Activated gamma-delta T cell treated with Interleukin-2 at 50 U/mL for 16 hours (primary cell): ENCODE measurements at places on chromosomes 6 and 20.

GRCh38 chr6:132143258-132143657, 192.1 kb upstream of the CCN2 start:
- DNase-seq, result no peak

GRCh38 chr6:71886184-71887005, at the start of gene RIMS1:
Gene RIMS1, plus strand, starts transcription at chr6:71886550. Its CDS starts 474 bp downstream, at chr6:71887024.
- no peak for DNase-seq

- no peak for DNase-seq
Measured at GRCh38 chr6:135145063-135145800, 35.9 kb upstream of the MYB start.

GRCh38 chr6:152124429-152125074, 317.1 kb downstream of the ESR1 start:
- no peak for DNase-seq

- DNase-seq, result no peak
Measured at GRCh38 chr6:107811591-107812218, 12.4 kb downstream of the SCML4 start.

- DNase-seq, result no peak
Measured at GRCh38 chr6:11367638-11368199, 135.3 kb upstream of the NEDD9 start.

GRCh38 chr20:53643031-53643832, 49.6 kb upstream of the ZNF217 start:
- peak; percentile 59 for DNase-seq

GRCh38 chr6:34570066-34570833, 14.1 kb upstream of the SPDEF start:
- no peak for DNase-seq

- no peak for DNase-seq
Measured at GRCh38 chr20:44129911-44130718, 56.9 kb downstream of the JPH2 start.

GRCh38 chr20:22776369-22776768, 192.0 kb upstream of the FOXA2 start:
- DNase-seq, result no peak

- no peak for DNase-seq
Measured at GRCh38 chr6:15337582-15337981, 91.7 kb downstream of the JARID2 start.

DNA sequence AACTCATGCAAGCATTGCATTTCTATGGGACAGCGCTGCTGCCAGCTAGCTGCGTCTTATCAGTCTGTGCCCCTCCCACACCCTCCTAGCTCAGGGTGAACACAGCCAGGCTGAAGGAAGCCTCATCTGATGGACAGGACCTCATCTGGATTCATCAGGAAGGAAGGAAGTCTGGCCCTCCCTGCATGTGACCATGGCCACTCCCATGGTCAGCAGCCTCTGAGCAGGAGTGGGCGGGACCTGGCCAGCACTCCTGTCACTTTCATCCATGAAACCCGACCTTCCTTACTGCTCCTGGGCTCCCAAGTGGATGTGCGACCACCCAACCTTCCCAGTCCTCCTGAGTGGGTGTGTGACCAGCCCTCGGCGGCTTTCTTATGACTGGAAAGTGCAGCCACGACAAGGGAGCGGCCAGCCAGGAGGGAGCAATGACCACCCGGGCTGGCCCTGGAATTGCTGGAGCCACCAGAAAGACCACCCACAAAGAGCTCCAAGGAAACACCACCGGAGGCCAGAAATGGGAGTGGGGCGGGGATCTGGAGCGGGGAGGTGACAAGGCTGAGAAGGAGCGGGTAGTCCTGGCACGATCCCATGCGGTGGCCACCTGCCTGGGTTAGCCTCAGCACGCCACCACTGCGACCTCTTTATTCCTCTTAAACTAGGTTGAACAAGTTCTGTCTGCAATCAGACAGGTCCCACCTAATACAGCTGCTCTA, 241.2 kb downstream of the TTLL2 start:
- DNase-seq, result no peak

GRCh38 chr6:144736763-144737162, 451.6 kb downstream of the UTRN start:
- no peak for DNase-seq

- no peak for DNase-seq
Measured at GRCh38 chr6:113562248-113562647, 294.9 kb upstream of the MARCKS start.

GRCh38 chr6:9186148-9186547, 750.8 kb upstream of the SLC35B3 start:
- DNase-seq, result no peak

DNA sequence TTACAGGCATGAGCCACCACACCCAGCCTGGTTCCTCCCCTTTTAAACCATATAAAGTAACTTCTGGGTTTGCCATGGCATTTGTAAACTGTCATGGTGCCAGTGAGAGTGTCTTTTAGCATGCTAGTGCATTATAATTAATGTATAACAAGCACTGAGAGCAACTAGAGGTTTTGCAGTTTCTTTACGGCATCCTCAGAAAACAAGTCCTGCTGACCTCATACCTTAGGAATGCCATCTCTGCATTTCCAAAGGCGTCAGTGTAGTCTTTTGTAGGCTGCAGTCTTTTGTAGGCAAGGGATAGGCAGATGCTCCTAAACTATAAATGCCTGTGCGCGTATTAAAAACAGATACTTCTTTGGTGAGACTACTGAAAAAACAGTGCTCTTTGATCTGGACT, 75.0 kb upstream of the EZR start:
- DNase-seq, result no peak

DNA sequence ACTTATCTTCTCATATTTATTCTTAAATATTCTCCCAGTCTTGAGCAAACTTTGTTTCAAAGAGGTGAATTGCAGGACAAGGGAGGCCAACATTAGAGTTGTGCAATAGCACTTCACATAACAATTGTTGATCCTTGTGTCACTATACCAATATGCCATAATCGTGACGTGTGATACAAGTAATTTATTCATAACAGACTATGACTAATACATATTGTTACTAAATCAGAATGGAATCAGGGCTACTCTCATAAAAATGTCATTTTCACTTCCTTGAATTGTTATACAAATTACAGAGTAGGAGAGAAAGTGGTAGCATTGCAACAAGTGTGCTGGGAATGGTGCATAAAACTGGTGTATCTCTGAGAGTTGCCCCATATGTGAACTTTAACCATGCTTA, 37.2 kb upstream of the PLCB1 start:
- no peak for DNase-seq

GRCh38 chr6:107801173-107801886, 22.8 kb downstream of the SCML4 start:
- DNase-seq, result no peak

- no peak for DNase-seq
Measured at GRCh38 chr6:86535100-86535499, 402.2 kb upstream of the HTR1E start.

GRCh38 chr6:15330174-15330944, 84.5 kb downstream of the JARID2 start:
- DNase-seq, result no peak

DNA sequence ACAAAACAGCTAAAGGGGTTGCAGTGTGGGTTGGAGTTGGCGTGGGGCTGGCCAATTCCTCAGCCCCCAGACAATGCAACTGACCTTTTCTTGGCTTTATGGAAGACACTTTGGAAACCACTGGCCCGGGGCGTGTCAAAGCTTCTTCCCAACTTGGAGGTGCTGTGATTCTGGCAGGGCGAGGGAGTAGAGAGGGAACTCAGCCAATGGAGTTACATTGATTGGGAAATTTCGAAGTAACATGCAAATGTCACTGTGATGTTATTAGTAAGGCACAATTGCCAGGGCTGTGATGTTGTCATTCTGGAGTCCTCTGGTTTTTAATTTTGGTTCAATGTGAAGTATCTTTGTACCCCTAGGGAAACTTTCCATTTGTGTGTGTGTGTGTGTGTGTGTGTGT, 41.5 kb upstream of the EPB41L1 start:
- DNase-seq, result no peak

DNA sequence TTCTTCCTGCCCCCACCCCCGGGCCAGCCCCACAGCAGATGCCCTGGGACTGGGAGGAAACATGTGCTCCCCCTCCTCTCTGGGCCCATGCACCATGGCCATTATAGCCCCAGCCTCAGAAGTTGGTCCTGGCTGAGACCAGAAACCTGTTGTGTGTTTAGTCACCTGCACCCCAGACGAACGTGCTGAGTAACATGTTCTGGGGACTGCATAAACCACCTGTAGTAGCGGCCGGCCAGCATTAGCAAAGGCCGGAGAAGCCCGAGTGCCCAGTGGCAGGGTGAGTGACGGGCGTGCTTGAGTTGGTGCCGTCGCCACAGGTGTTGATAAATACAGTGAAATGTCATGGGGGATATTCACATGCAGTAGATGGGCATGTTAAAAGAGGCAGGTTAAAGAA, 73.9 kb downstream of the TCP11 start:
- no peak for DNase-seq

- DNase-seq, result no peak
Measured at GRCh38 chr20:57633945-57634491, 13.8 kb upstream of the ZBP1 start.

DNA sequence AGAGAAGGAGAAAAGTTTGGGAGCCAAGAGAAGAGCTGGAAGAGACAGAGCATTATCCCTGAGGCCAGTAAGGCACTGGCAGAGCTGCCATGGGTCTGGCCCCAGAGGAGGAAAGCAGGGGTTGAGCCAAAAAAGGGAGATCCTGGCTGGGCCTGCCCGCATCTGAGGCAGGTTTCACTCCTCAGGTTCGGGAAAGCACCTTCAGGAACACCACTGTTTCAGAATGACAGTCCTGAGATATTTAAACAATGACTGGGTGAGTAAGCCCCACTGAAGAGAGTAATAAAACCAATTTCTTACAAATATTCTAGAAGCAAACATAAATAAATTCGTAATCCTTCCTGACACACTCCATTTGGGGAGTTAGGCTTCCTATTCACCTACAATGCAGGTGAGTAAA, 152.2 kb downstream of the BACH2 start:
- DNase-seq, result no peak

DNA sequence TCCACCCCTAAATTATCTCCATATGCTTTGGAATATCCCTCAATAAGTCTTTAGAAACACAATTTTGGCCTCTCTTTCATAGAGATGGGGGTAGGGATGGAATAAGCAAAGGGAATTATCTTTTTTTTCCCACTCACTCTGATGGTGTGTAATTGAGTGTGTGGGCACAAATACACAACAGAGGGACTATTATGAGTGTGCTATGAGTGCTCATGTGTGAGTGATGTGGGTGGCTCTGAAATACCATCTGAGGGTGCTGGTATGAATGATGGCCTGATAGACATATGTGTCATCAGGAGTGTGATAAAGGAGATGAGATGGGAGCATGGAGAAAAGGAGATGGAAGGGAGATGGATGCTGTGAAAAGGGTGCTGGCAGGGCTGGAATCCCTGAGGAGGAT, 35.6 kb downstream of the GSS start:
- no peak for DNase-seq

DNA sequence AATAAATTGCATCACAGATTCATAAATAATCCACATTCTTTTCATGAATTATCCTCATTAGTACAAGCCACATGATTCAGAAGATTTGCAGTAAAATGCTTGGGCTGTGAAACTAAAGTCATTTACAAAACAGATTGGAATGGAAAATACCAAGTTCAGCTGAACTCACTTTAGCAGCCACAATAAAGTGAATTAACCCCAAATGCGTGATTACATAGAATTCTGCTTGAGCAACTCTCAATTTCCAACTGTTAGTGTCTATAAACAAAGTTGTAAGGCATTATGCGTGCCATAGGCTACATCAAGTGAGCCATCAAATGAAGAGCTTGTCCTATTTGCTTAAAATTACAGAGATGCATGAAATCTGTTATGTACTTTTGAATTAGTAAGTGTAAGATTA, 60.4 kb upstream of the GFRAL start:
- no peak for DNase-seq

- DNase-seq, result no peak
Measured at GRCh38 chr6:129133770-129134192, 250.8 kb downstream of the LAMA2 start.

- no peak for DNase-seq
Measured at GRCh38 chr6:16657768-16658167, 103.5 kb downstream of the ATXN1 start.

DNA sequence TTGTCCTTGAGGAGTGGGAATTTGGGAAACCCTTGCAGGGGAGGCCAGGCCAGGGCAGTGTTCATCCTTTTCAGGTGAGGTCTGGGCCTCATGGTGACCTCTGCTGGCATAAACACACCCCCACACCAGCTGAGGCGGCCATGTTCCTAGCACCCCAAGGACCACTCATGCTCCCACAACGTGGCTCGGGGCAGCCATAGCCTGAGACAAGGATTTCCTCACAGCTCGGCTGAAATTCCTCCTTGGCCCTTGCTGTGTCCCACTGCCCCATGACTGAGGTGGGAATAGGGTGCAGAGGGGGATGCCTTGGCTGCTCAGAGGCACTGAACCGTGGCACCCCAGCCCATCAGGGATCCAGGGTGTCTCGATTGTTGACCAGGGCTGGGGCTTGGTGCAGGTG, 27.3 kb upstream of the SPDEF start:
- peak; percentile 6 for DNase-seq

DNA sequence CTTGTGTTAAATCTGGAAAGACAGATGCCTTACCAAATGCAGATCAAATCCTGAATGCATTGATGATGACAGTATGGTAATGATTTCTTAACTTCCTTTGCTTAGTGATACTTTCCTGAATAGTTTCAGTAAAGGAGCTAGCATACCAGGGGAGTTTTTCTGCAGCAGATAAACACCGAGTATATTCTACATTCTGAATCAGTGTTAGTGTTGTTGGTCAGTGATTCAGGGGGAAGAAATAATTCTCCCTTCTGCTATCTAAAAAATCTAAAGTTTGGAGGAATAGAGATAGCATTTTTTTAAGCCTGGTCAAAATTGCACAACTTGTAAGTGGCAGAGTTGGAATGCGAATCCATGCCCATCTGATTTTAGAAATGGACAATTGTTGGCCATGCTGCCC, 512.2 kb upstream of the MARCKS start:
- no peak for DNase-seq

- no peak for DNase-seq
Measured at GRCh38 chr6:160137130-160137988, 15.7 kb downstream of the SLC22A1 start.

- no peak for DNase-seq
Measured at GRCh38 chr20:49976542-49976941, 6.2 kb upstream of the SNAI1 start.

GRCh38 chr6:31479151-31479932, 18.6 kb upstream of the MICB start:
- DNase-seq, result no peak

GRCh38 chr20:2179233-2179580, 77.6 kb downstream of the STK35 start:
- DNase-seq, result no peak

GRCh38 chr6:148501178-148501590, 158.5 kb downstream of the SASH1 start:
- no peak for DNase-seq
